WTC11 (cell line): ENCODE measurements at places on chromosomes 5 and 9. TPM values are rescaled to one million over a fixed set of nuclear protein-coding genes. Genes with fewer than 3 reads are reported as not detected.

DNA sequence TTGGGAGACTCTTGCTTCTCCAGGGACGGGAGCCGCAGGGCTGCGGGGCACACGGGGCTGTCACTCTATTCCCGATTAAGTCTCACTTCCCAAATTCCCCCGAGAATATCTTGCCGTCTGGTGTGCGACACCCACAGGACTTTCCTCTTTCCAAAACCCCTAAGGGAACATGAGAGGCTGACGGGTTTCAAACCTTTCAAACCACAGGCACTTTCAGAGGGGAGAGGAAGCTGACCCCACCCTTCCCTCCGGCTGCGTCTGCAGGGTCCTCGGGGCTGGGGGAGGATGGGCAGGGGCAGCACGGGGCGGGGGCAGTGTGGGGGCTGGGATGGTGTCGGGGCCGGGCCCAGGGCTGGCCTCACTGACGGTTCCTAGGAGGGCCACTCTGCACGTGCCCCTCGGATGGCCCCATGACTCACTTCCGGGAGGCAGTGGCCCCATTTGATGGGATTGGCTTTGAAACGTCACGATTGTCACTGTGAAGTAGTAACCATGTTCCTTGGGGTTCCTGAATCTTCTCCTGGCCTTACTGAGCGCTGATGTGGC lies 38.2 kb downstream of the SLC9A3 start:
- no peak for DNase-seq

DNA sequence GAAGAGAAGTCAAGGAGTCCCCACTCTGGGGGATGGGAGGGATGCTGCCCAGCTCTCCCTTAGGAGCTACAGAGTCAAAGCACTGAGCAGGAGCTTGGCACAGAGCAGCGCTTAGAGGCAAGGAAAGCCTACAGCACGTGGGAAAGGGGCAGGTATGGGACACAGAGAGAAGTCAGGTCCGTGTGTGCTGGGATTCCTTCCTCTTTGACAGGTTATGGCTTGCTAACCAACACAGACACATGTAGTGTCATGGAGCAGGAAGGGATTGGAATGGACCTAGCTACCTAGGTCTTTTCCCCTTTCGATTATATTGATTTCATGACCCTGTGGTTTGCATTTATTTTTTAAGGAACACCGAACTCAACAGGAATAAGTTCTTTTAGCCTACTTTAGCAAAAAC lies 208.5 kb upstream of the TUT7 start:
- no peak for DNase-seq

DNA sequence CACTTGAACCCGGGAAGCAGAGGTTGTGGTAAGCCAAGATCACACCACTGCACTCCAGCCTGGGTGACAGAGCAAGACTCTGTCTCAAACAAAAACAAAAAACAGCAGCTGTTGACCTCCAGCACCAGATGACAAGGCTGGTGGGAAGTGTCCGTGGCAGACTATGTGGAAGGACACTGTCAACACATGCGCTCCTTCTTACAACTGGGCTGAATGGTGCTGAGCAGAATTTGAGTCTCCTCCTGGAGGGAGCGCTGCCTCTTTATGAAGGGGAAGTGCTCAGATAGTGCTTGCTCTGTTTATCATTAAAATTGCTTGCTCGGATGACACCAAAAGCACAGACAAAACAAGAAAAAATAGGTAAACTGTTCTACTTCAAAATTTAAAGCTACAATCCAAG lies 9.2 kb upstream of the CFAP157 start:
- DNase-seq = no peak

RXRA gene
- total RNA-seq = 24.9 to 27.5 TPM (median 25.0 TPM) in 3 replicates

DNA sequence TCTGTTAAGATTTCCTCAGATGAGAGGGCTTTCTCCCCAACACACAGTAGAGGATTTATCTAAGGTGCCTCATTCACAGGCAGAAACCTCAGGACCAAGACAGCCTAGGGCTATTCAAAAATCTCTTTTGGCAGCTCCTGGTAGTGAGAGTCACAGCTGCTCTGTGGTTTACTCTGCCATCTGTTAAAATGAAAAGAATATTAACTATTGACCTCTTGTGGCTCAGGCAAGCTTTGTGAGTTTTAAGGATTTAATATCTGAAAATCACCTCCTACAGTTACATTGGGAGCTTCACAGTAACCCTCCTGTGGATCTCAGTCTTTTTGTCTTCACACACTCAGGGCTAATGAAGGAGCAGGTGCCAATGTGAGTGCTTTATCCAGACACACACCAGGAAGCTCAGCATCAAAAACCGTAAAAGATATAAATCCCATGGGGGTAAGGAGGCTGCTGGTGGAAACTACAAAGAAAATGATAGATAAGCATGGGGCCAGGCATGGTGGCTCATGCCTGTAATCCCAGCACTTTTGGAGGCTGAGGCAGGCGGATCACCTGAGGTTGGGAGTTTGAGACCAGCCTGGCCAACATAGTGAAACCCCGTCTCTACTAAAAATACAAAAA lies 29.7 kb downstream of the PPP1R2B start:
- DNase-seq = no peak

IL5 gene
- total RNA-seq = not detected in 3 replicates

IFNK gene
- not detected in 3 replicates for total RNA-seq
